Type B pancreatic cell (in vitro differentiated cells): ENCODE measurements at places on chromosomes 7 and 10.

DNA sequence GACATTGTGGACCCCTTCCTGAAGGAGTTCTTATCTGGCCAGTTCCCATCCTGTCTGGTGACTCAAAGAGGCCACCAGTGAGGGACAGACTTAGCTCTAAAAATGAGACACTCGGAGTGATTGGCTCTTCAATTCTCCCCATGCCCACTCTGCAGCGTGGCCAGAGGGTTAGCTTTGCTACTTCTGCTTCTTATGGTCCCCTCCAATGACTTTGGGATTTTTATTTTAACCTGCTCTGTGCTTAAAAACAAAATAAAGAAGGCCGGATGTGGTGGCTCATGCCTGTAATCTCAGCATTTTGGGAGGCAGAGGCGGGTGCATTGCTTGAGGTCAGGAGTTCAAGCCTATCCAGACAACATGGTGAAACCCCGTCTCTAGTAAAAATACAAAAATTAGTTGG, 573.0 kb upstream of the AUTS2 start:
- no peak for DNase-seq

DNA sequence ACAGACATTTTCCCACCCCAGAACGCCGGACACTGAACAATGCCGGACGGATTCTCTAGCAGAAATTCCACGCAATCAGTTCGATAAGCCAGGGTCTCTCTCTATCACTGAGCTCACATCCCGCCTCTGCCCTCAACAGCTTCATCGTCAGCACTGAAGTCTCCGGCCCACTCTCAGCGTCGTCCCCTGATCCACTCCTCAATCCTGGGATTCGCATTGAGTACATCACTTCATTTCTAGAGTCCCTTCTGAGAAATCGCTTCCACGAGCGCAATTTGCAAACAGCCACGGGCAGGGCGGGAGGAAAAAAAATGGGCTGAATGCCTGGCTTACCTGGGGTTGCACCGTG, 365 bp downstream of the YME1L1 start:
- no peak for DNase-seq

DNA sequence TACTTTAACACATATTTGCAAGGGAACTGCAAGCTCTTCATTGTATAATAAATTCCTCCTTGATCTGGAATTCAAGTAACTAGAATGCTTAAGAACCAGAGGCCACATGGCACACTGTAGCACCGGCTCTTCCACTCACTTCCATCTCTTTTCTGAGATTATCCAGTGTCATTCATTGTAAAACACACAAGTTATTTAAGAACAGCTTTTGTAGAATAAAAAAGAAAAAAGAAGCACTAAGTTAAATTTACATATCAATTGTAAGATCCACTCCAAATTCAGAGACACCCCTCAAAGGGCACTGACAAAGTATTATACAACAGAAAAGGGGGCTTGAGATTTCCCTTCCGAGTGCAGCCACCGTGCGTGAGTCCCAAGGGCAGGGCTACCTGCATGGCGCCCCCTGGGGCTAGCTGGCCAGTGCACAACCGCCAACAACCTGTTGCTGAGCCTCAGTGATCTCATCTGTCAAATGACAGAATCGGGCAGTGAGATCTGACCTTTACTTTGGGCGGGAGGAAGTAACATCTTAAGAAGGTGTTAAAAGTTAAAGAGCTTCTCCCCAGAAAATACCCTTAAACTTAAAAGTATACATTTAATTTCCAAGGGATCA, 12.5 kb downstream of the GLI3 start:
- DNase-seq = no peak

- no peak for DNase-seq
Measured at GRCh38 chr10:123665491-123666286, 466 bp upstream of the GPR26 start.

DNA sequence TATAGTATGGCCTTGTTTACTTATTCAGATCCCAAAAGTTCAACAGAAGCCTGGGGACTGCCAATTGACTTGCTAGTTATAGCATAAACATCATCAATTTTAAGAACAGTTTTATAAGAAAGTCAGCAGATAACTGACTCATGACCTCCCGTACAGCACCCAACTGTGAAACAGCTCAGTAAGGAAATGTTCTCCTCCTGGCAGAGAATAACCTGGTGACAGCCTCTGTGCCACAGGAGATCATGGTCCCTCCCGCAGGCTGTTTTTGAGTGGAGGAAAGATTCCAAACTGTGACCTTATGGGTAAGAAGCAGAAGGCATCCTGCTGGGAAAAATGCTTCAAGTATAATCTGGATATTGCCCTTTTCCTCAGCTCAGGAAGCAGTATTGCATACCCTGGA, 182.5 kb downstream of the SEMA3D start:
- DNase-seq = no peak

DNA sequence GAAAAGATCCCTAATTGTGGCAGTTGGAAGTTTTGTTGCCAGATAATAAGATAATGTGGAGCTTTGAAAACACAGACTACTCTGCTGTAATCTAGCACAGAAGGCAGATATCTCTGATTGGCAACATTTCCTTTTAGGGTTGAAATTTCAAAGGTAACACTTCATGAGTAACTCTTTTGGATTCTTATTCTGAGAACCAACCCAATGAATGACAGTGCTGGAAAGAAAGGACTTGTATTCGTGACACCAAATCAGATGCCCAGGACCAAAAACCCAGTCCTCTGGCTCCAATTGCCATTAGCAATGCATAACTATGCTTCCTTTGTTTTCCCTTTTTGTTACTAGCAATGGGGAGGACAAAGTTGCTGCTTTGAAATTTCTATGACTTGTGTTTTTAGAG, 41.0 kb upstream of the ELMO1 start:
- DNase-seq = no peak

GRCh38 chr7:95865716-95866371, 93.5 kb downstream of the DYNC1I1 start:
- DNase-seq = no peak

DNA sequence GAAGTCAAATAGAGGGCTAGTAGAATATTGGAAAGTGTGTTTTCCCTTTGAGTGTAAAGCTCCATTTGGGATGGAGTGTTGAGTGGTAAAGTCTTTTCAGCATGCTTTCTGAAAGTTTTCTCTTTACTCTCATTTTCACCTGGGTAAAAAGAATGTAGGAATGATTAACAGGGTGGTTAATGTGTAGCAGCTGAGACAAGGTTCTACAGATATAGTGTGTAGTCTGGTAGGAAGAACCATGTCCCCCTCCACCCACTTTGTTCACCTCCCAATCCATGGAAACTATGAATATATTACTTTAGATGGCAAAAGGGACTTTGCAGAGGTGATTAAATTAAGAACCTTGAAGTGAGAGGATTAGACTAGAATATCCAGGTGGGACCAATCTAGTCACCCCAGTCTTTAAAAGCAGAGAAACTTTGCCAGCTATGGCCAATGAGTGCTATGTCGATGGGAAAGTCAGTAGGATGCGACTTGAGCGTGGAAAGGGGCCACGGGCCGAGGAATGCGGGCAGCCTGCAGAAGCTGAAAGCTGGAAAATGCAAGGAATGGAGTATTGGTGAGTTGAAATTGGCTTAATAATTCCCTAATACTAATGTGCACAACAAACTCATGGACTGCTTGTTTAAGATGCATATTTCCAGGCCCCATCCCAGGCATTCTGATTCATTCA, 166.3 kb upstream of the AHR start:
- no peak for DNase-seq

GRCh38 chr7:105705427-105705826, 124.1 kb upstream of the EFCAB10 start:
- DNase-seq = no peak

DNA sequence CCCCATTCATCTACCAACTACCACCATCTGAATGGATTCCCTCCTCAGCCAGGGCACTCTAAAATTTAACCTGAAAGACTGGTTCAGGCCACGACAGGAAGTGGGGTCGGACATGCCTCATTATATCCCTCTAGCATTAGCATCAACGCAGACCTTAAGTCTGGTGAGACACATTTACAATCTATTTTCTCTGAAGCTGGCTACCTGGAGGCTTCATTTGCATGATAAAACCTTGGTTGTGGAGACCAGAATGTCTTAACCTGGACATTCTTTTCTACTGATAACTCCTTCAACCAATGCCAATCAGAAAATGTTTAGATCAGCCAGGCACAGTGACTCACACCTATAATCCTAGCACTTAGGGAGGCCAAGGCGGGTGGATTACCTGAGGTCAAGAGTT, 42.3 kb downstream of the SVOPL start:
- no peak for DNase-seq

- DNase-seq = no peak
Measured at GRCh38 chr7:28539289-28539981, 127.1 kb downstream of the CREB5 start.

GRCh38 chr10:6101181-6101580, 12.3 kb downstream of the RBM17 start:
- no peak for DNase-seq

GRCh38 chr10:70132098-70133029, at the start of gene AIFM2:
Gene AIFM2, minus strand, starts transcription at chr10:70132825. Its CDS starts 8,741 bp downstream, at chr10:70124084.
- DNase-seq = no peak

- no peak for DNase-seq
Measured at GRCh38 chr10:48978318-48978717, 38.7 kb upstream of the LRRC18 start.

- DNase-seq = no peak
Measured at GRCh38 chr7:26097837-26098668, 53.9 kb upstream of the NFE2L3 start.

GRCh38 chr10:31574577-31574976, 255.6 kb downstream of the ZEB1 start:
- no peak for DNase-seq
